ENCODE measurements at places on chromosomes 2 and 18.

GRCh38 chr2:46328291-46328690, 31.1 kb downstream of the EPAS1 start:
- no peak for DNase-seq

GRCh38 chr2:10417551-10418335, 30.4 kb downstream of the ODC1 start:
- no peak for DNase-seq

DNA sequence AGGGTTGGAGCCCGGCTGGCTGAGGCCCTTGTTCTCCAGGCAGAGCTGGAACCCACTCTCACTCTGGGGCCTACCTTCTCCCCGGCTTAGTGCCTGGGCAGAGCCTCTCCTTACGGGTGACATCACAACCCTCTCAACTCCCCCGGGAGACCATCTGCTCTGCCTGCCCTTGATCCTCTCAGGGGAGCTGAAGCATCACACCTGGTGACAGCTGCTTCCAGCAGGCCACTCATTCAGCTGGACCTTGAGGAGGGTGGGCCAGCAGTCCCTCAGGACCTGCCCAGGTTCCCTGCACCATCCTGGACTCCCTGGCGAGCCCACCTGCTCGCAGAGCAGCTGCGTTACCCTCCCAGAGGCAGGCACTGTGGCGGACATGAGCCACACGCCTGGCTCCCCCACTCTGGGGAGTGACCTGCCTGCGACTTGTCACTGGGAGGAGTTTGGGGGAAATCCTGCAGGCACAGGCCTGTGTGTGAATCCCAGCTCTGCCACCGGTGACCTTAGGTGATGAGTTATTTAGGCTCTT, 13.1 kb downstream of the HS6ST1 start:
- DNase-seq, result no peak

- no peak for DNase-seq
These were observed 373.6 kb downstream of the CDH7 start for GRCh38 chr18:66124394-66124793.

GRCh38 chr18:8252371-8252770, 356.9 kb upstream of the RAB12 start:
- no peak for DNase-seq

DNA sequence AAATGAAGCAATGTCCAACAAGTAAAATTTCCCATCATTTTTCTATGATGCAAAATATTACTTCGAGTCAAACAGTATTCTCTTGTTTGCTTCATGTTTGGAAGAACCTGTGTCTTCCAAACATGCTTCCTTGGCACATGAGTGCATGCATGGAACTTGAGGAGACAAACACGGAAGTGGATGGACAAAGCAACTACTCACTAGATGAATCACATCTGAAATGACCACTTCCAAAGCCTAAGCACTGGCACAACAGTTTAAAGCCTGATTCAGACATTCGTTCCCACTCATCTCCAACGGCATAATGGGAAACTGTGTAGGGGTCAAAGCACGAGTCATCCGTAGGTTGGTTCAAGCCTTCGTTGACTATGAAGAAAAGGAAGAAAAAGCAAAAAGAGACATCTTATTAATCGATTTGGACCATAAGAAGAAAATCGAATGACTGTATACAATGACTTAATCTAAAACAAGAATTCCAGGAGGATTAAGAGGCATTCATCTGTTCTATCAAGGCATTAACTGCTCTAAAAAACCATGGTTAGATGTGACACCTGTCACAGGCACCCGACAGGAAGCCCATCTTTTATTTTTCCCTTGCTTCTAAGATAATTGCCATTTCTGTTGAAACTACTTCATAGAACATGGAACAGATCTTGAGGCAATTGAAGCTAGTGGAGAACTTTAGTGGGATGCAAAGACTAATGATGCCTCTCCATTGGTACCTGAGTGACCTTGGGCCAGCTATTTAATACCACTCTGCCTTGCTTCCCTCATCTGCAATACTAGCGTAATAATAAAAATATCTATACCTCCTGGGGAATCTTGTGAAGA, 56.0 kb downstream of the ATIC start:
- no peak for DNase-seq

GRCh38 chr2:102044967-102045489, 53.3 kb downstream of the IL1R2 start:
- no peak for DNase-seq

Measured in activated CD8-positive, alpha-beta memory T cell treated with anti-CD3 and anti-CD28 coated beads for 1 hour (primary cell).